ENCODE measurements at places on chromosomes 3 and 15. TPM values are rescaled to one million over a fixed set of nuclear protein-coding genes. Genes with fewer than 3 reads are reported as not detected.
A peak's percentile ranks its signal among the peaks of the same experiment; 100 is the strongest.

DNA sequence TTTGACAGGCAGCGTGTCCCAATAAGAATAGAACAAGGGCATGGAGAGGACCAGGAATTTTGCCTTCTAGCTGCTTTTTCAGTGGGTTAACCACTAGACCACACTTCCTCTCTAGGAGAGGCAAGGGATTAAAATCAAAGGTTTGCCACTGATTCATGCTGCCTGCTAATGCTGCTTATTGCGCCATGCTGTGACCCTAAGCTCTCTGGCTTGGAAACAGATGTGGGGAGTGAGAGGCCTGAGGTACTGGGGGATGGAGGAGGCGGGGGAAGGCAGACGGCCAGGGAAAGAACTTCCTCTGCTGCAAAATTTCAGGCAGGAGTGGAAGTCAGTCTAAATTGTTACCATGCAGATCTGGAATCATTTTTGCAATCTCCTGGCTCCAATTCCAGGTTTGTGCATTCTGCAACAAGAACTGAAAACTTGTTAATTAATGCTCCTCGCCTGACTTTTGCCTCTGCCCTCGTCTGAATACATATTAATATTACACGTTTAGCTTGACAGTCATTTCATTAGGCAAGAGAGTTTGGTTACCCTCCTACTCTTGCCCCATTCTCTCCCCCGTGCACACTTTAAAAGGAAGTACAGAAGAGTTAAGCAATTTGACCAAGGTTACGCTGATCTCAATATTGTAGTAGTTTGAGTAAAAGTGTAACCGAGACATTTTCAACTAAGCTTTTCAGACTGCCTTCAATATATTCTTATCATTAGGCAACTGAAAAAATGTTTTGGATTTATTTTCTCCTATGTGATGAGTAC lies 121.7 kb upstream of the SPRED1 start:
- DNase-seq: no peak

DNA sequence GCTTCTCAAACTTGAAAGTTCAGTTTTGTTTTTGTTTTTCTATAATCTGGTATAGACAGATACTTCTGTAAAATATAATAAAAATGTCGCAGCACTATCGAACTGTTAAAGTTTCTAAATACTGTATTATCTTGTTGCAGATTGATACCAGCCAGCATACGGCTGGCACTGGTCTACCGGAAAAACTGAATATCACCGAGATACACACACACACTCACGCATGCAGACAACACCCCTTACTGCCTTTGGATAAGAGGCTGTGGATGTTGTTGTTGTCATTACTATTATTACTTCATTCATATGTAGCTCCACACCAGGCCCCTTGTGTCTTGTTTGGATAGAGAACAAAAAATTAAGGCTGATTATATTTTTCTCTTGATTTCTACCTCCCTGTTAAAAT lies 32.4 kb downstream of the MAP6D1 start:
- no peak for DNase-seq

CADPS gene
- total RNA-seq: 270 TPM

- DNase-seq: no peak
Measured at GRCh38 chr3:122760453-122761271, 33.0 kb downstream of the HSPBAP1 start.

ZIC4 gene
- 2.4 TPM for total RNA-seq

- no peak for DNase-seq
Measured at GRCh38 chr3:59425371-59425770, 375.5 kb upstream of the CFAP20DC start.

RAB7A gene
- 29.8 TPM for total RNA-seq

DNA sequence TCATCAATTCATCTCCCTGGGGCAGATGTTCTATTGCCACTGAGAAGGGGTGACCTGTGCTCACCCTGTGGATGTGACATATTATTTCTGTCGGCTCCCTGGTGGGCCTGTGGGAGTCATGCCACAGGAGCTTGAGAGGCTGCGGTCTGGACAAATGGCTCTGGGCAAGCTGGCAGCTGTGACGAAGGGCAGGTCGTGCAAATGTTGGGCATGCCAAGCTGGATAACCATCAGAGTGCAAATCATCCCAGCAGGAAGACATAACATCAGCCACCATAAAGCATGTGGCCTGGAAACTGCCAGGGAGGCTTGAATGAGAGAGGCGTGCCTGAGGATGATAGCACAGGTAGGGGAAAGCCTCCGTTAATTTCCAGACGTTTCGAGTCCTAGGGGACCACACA lies 45.3 kb upstream of the FAM3D start:
- DNase-seq: no peak

- DNase-seq: no peak
Measured at GRCh38 chr15:36793205-36793873, 213.9 kb downstream of the CDIN1 start.

DNA sequence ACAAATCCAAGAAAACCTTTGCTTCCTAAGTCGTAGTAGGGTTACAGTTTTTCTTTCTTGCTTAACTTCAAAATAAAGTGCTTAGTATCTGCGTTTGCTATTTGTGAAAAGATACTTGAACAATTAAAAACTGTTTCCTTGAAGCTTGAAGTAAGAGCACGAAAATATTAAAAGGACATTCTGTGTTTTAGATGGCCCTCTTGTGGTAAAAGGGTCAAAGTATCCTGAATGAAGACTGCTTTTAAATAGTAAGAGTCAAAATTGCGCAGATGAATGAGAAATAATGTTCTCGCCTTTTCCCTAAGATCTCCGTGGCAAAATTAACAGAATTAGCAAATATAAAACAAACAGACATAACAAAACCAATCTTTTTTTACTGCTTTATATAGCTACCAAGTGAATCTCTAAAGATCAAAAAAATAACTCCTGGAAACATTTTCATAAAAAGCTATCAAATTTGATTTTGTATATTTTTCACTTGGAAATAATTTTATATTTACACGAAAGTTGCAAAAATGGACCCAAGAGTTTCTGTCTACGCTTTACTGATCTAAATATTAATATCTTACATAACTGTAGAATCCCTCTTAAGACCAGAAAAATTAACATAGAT lies 175.4 kb downstream of the MBNL1 start:
- DNase-seq: peak; percentile 6

CPEB1 gene
- 2.0 TPM for total RNA-seq

DNA sequence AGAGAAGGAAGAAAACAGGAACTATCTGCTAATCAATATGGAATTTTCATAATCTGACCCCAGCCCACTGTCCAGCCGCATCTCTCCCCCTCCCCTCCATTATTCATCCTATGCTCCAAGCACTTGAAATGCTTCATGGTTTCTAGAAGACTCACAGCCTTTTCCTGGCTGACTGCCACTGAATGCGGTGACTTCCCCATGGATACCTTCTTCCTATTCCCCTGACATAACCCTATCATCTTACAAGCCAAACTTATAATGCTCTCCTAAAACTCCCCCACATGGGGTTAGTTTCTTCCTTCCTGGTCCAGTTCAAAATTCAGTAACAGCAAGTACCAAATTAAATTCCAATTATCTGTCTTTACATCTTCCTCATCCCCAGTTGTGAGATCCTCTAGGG lies 31.2 kb upstream of the PTX3 start:
- DNase-seq: no peak

GRCh38 chr3:108215871-108216270 lies 6.4 kb downstream of the IFT57 start:
- DNase-seq: no peak

- no peak for DNase-seq
Measured at GRCh38 chr3:140500473-140500872, 177.4 kb upstream of the TRIM42 start.

- DNase-seq: no peak
Measured at GRCh38 chr3:27540231-27540630, 56.0 kb upstream of the SLC4A7 start.

DNA sequence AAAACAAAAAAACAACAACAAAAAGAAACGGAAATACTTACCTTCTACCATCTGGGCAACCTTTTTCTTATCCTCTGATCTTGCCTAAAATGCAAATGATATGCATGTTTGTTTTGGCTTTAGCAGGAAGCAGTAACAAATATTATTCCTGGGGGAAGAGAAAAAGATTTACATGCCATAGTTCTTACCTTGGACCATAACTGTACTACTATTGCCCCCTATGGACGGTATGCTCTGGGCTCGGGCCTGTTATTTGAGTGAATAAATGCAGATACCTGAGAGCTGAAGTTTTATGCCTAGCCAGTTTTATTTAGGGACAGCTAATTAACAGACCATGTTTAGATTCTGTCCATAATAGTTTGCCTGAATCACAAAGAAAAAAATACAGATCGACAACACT lies 12.6 kb upstream of the STARD5 start:
- no peak for DNase-seq

GOLGA6L7 gene
- not detected for total RNA-seq

- DNase-seq: no peak
Measured at GRCh38 chr3:46971742-46972141, 4.8 kb downstream of the CCDC12 start.

KIF15 gene
- 6.9 TPM for total RNA-seq
